ENCODE measurements at places on chromosomes 1 and 21.
A peak's percentile ranks its signal among the peaks of the same experiment; 100 is the strongest.

DNA sequence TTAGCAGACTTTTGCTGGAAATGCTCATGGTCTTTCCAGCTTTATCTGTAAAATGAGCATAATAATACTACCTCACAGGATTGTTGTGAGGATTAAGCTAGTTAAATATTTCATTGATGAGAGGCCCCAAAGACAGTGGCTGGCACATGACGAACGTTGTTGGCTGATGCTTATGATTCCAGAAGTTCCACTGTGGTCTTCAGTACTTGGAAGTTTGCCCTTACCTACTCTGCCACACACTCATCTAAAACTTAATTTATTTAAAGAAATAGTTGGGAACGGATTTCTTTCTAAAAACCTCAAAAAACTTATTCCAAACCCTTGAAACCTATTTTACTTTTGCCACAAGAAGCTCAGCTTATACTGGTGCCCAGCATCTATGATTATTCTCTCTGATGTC is 170.7 kb downstream of the DHRS3 start:
- no peak for DNase-seq

DNA sequence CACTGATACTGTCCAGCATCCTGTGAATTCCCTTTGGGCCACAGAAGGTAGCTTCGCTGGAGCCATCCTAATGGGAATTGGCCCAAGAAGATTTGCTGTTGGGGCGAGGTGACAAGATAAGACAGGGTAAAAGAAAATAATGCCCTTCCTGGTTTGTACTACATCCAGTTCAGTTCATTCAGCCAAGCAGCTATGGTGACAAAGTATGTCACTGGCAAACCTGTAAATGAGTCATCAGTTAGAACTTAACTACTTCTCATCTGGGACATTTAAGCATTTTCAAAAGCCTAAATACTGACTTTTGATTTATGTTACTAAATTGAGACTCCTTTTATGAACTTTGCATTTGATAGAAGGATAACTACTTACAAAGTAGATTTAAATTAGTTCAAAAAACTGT is 54.2 kb downstream of the WDR64 start:
- no peak for DNase-seq

- DNase-seq: no peak
Observed at GRCh38 chr1:145926686-145927062, 610 bp downstream of the RBM8A start.

- DNase-seq: no peak
Observed at GRCh38 chr21:46211376-46211775, 17.2 kb downstream of the LSS start.

GRCh38 chr1:221025956-221026355 is 146.7 kb downstream of the HLX start:
- no peak for DNase-seq

DNA sequence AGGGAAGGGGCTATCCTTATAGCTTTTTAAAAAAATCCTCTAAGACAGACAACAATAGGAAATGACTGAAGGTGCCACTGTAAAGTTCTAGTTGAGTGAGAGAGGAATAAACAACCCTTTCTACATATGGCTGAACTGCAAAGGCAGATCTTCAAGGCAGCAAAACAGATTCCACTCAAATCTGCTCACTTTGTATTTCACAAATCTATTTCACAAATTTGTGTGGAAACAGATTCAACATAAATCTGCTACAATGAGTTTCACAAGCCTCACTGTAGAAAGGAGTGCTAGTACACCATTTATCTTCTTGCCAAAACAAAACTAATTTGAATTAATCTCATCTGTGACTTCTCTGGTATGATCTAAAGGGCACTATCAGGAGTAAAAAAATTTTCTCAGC is 451.3 kb downstream of the PLA2G4A start:
- DNase-seq: no peak

GRCh38 chr1:82703951-82704350 is 903.2 kb downstream of the ADGRL2 start:
- DNase-seq: no peak

DNA sequence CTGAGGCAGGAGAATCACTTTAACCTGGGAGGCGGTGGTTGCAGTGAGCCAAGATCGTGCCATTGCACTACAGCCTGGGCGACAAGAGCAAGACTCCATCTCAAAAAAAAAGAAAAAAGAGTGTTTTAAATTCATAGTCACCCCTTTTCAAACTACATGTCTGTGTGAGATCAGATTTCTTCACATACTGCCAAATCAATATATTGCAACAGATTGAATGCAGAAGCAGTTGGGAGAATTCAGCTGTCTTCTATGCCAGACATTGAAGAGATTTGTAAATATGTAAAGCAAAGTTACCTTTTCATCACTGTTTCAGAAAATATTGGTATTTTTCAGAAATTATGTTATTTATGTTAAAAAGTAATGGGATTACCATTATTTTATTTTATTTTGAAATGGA is 101.1 kb downstream of the TMEM200B start:
- no peak for DNase-seq

DNA sequence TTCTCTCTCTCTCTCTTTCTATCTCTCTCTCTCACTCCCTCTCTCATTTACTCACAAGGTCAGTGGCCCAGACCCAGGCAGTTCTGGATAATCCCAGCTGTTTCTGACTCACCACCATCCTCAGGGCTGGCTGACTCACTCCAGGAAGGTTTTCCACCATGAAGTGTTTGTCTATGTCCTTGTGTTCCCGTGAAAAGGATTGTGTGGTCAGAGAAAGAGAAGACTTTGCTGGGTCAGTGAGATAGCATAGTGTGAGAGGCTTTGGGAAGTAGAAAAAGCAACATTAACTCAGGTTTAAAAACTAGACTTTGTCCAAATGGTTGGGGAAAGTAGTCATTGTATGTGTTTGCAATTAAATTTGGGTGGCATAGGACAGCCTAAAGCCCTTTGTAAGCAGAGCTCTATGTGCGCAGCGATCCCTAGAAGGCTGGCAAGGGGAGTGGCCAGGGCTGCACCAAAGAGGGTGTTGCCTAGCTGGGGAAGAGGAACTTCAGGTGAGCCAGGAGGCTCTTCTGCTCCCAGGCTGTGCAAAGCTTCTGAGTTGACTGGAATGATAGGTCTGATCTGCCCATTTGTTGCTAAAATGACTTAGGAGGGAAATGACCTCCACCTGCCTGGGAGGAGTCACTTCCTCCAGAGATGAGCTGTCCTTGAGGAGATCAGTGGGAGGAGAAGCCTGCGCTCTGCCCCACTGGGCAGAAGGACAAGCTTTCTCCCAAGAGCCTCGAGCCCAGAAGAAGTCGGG is 4.9 kb upstream of the CAPN2 start:
- DNase-seq: no peak

DNA sequence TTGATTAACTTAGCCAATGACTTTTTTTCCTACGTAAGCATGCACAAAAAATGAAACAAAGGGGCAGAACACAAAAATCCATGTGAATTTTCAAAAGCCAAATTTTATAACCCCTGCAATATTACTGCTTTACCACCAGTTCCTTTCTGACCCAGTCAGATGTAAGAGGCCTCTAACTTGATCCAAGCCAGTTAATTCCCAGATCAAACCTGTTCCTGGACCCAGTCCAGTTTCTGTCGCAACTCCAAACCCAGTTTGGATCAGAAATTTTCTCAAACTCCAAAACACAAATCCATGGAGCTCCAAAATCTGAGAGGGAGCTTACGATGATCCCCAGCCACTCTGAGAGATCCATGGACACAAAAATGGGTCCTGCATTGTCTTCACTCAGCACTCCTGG is 7.8 kb upstream of the ZYG11A start:
- DNase-seq: no peak

- no peak for DNase-seq
Observed at GRCh38 chr1:3184666-3185065, 115.7 kb downstream of the PRDM16 start.

GRCh38 chr1:59214248-59215208 is 82.4 kb upstream of the FGGY start:
- no peak for DNase-seq

- no peak for DNase-seq
Observed at GRCh38 chr1:221239792-221240191, 360.5 kb downstream of the HLX start.

DNA sequence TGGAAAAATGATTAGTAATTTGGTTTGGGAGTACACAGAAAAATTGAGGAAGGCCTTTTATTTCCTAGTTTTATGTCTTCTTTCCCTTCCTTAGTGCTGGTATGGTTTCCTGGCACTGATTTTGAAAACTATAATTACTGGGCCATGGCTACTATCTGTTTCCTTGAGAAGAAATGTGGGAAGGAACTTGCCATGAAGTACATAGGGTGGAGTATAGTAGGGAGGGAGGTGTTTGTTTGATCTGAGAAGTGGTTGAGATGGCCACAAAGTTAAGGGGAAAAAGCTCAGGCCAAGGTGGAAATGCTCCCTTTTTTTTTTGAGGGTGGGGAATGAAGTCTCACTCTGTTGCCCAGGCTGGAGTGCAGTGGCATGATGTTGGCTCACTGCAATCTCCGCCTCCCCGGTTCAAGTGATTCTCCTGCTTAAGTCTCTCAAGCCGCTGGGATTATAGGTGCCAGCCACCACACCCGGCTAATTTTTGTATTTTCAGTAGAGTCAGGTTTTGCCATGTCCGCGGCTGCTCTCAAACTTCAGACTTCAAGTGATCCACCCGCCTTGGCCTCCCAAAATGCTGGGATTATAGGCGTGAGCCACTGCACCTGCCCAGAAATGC is 11.3 kb downstream of the HJV start:
- no peak for DNase-seq

- DNase-seq: peak; percentile 64
Observed at GRCh38 chr1:103561643-103562395, 9.6 kb upstream of the AMY2B start.

GRCh38 chr1:194175251-194175650 is 988.8 kb upstream of the B3GALT2 start:
- no peak for DNase-seq

GRCh38 chr1:8315573-8316475 is 2.1 kb upstream of the SLC45A1 start:
- peak; percentile 29 for DNase-seq

DNA sequence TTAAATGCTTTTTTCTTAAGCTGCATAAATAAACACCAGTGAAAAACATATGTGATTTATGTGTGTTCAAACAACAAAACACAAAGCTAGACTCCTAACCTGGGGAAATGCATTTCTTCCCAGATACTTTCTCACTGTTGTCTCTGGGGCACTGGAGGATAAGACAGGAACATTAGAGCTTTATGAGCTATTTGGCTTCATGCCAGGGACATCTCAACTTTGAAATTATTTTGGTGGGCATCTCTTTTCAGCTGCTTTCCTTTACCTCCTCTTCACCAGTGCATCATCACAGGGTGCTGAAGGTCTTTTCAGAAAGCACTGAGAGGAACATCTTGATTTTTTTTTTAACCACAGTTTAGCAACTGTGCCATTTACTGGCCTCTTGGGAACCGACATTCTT is 212.9 kb downstream of the DNM3 start:
- DNase-seq: peak; percentile 10

DNA sequence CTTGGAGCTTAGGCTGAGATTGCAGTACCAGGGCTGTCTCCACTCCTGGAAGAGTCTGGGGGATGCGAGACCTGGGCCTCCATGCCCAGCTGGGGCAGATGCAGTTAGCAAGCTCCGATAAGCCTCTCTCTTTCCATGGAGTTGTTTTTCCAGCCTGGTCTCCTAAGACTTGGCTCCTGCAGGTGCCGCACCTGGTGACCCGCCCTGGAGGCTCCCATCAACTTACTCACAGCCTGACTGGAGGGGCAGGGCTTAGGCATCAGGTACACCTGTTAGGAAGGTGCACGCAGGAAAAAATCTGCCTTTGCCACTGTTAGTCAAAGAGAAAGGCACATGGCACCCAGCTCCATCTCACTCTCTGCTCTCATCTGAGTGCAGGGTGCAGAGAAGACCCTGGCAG is 198.1 kb upstream of the TMEM51 start:
- DNase-seq: no peak

- DNase-seq: no peak
Observed at GRCh38 chr1:84540759-84541158, 33.5 kb downstream of the CTBS start.

DNA sequence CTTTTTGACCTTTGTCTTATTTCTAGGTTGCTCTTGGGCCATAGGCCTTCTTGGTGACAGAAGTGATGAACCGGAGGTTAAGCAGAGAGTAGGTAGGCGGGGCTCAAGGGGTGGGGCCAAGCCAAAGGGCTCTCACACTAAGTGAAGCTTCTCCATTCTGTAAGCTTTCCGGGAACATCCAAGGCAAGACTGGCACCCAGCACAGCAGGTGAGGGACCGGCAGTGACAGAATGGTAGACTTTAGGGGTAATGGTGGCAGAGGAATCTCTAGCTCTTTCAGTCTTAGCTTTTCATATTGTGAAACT is at the start of gene TNFAIP8L2:
Gene TNFAIP8L2, plus strand, starts transcription at position 135 of the 305 bp plus-strand sequence. CDS start 2,049 bp downstream, outside the sequence.
- peak; percentile 94 for DNase-seq

- peak; percentile 91 for DNase-seq
Observed at GRCh38 chr1:204446413-204447111, 34.9 kb upstream of the PPP1R15B start.

DNA sequence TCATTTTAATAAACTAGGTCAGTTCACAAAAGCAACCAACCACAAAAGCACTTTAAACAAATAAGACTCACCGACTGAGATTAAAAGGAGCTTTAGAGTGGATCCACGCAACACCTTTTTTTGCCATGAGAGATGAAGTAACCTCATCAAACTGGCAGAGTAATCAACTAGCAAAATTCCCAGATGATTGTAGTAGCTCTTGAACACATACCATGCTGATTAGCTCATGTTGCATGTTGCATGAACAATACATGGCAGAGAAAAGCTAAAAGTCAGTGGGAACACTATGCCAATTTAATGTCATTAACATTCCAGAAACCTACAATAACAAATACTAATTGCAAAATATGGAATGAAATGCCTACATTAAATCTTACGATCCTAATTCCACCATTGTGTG is 4.1 kb downstream of the WARS2 start:
- no peak for DNase-seq

GRCh38 chr1:244005455-244005854 is 45.6 kb upstream of the ZBTB18 start:
- no peak for DNase-seq

- DNase-seq: peak; percentile 47
Observed at GRCh38 chr1:160284220-160284781, 632 bp downstream of the PEX19 start.

- DNase-seq: peak; percentile 8
Observed at GRCh38 chr1:212218911-212219310, 66.3 kb upstream of the PPP2R5A start.

DNA sequence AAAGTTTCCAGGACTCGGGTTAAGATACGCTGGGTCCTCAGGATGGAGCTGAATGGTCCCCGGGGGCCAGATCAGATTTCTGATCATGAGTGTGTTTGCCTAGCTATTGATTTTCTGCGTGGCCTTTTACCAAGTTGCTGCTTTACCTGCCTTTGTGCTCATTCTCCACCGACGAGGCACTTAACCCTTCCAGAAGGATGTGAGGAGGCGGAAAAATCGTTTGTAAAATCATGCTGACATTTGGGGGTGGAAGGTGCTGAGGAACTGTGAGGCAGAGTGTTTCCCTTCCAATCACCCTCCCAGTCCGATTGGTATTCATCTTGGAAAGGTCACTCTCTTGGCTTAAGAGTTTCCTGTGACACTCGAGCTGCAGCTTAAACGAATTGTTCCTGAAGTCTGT is 337.1 kb upstream of the KAZN start:
- DNase-seq: no peak

GRCh38 chr1:225736437-225737098 is 41.1 kb upstream of the SRP9 start:
- DNase-seq: no peak

GRCh38 chr1:244840219-244840794 is 4.8 kb downstream of the COX20 start:
- no peak for DNase-seq

GRCh38 chr1:247077213-247077612 is 1.4 kb downstream of the ZNF670 start:
- peak; percentile 54 for DNase-seq

- DNase-seq: no peak
Observed at GRCh38 chr21:20259031-20259867, 739.0 kb upstream of the NCAM2 start.

GRCh38 chr1:27872802-27873551 is 633 bp downstream of the THEMIS2 start:
- DNase-seq: peak; percentile 68

All from hematopoietic multipotent progenitor cell treated with erythropoietin and hydrocortisone succinate and interleukin-3 and kit ligand, for 4 days (in vitro differentiated cells).